ENCODE measurements at places on chromosomes 16 and 17.

- no peak for DNase-seq
Observed at GRCh38 chr16:58831386-58831785, 97.3 kb upstream of the GOT2 start.

DNA sequence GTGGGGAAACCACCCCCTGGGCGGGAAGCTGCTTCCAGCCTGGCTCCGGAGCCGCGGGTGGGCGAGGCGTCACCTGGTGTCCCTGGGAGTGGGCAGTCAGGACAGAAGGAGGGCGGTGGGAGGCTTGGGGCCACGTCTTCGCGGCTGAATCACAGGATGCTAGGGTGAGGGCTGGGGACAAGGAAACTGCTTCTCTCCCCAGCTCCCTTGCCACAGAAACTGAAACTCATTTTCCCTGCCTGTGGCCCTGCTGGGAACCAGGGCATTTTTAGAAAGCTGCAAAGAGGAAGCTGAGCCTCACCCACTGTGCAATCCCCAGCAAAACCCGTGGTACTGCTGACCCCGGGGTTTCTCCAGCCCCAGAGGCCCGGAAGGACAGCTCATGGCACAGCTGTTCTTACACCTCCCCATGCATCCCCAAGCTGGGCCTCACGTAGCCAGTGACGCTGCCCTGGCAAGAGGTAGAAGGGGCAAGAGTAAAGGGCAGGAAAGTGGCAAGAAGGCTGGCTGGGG, 8.2 kb downstream of the RHBDF2 start:
- DNase-seq: peak; percentile 33

- no peak for DNase-seq
Observed at GRCh38 chr16:1407753-1408152, 6.8 kb downstream of the UNKL start.

- DNase-seq: no peak
Observed at GRCh38 chr17:31415004-31415454, 23.6 kb downstream of the RAB11FIP4 start.

DNA sequence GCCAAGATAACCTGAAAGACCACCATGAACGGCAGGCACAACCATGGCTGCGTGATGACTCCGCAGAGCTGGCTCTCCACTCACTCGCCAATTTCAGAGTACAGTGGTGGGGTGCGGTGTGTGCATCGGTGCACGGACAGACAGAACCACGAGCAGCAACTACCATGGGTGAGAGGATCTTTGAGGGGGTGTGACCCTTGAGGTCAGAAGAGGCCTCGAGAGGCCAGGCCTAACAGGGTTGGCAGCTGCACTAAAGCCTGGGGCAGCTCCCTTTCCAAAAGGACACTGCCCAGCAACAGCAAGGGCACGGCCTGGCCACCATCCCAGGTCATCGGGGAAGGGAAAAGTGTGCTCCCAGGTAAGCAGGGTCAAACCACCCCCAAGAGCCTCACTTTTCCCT, 1.9 kb upstream of the ECI1 start:
- DNase-seq: no peak

DNA sequence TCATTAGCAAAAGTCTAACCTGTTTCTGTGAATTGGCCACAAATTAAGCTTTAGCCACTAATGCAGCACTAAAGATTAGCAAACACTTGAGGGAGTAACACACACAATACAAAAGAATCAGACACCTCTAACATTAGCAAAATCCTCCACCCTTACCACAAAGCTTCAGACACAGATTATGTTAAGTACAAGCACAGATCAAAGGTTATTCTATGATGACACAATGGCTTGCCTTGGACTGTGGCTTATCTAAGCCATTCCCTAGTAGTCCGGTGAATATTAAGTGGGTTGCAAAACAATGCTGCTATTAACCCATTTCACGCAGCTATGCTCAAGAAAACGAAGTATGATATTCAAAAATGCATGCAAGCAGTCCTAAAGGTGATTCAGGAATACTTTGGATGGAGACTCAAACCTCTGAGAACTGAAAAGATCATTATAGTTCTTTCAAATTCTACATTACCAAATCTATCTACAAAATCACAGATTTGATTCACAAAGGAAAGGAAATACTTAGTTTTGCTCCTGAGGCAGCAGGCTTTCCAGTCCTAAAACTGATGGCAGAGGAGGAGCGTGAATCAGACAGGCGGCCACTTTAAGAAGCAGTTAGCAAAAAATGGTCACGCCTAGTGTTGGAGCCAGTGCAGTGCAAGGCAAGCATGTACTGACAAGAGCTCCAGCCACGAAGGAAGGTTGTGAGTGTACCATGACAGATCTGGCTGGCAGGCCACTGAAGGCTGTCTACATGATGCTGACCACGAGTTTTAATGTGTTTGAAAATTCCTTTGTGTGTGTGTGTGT, 67.2 kb downstream of the PARN start:
- DNase-seq: no peak

DNA sequence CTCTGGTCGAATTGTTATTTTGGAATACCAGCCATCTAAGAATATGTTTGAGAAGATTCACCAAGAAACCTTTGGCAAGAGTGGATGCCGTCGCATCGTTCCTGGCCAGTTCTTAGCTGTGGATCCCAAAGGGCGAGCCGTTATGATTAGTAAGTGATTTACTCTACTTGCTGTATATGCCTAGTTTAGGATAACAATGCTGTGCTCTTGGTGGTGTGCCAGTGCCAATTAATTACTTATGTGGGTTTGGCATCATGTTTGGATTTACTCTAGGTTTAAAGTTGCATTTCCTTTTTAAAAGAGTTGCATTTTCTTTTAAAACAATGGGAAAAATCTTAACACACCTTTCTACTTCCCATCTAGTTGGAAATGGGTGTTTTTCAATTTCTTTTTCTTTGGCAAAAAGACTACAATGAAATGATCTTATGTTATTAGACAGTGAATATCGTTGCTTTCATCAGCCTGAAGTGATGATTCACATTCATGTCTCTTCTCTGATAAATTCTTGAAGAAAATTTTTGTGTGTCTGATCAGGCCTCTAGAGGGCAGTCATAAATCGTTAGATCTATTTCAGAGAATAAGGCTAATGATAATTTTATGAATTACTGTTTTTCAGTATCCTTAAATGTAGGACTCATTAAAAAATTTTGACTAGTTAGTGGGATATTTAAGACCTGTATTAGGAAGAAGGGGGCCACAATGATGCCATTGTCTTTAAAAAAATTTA, 5.6 kb downstream of the SF3B3 start:
- DNase-seq: peak; percentile 0

DNA sequence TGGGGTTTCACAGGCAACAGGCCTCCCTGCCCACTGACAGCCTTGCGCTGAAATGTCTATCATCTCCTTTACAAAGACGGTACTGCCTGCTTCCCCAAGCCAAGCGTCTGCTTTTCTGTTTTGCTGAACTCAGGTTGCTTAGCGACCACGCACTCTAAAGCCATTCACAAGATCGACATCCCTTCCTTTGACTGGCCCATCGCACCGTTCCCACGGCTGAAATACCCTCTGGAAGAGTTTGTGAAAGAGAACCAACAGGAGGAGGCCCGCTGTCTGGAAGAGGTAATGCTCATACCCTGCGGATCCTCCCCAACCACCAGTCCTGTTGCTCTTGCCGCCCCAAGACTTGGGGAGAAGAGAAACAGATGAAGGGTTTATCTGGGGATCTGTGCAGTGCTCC, 28.7 kb downstream of the TMEM186 start:
- no peak for DNase-seq

DNA sequence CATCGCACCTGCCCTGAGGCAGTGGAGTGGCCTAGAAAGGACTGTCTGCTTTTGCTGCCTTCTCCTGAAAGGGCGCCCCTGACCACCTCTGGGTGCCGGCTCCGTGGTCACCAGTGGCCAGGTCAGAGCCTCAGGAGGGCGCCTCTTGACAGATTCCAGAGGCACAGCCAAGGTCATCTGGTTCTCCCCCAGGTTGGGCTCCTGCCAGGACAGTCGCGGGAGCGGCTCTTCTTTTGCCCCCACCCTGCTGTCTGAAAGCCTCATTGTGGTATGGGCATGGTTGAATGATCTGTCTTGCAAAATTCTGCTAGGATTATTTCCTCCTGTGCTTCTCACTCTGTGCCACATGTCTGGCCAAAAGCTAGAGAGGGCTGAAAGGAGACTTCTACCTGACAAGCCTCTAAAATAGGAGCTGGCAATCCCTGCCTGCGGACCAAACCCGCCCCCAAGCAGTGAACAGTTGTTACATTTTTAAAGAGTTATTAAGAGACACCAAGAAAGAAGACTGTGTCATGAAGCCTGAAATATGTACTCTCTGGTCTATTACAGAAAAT, 82.8 kb downstream of the SNX29 start:
- no peak for DNase-seq

- no peak for DNase-seq
Observed at GRCh38 chr16:71467810-71468209, 5.8 kb upstream of the ZNF23 start.

- no peak for DNase-seq
Observed at GRCh38 chr16:51636920-51637769, 486.1 kb upstream of the SALL1 start.

GRCh38 chr16:66878067-66878466, 2.2 kb upstream of the PDP2 start:
- DNase-seq: no peak

DNA sequence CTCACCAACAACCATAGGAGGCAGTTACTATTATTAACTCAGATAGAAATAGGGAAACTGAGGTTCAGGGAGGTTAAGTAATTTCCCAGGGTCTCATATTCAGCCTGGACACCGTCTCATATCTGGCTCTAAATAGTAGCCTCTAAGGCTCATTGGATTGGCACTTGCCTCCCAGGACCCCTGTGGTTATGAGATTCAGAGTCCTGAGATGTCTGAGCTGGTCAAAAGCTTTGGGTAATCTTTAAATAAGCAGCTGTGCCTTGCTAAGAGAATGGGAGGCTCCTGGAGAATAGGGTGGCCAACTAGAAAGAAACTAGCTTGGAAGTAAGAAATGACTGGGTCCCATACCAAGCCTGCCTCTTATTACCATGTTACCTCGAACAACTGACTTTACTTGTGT, 50.3 kb upstream of the CRHR1 start:
- no peak for DNase-seq

- peak; percentile 63 for DNase-seq
Observed at GRCh38 chr17:67528751-67529436, 151.8 kb downstream of the PITPNC1 start.

- no peak for DNase-seq
Observed at GRCh38 chr16:60905811-60906210, 1130.4 kb downstream of the CDH8 start.

DNA sequence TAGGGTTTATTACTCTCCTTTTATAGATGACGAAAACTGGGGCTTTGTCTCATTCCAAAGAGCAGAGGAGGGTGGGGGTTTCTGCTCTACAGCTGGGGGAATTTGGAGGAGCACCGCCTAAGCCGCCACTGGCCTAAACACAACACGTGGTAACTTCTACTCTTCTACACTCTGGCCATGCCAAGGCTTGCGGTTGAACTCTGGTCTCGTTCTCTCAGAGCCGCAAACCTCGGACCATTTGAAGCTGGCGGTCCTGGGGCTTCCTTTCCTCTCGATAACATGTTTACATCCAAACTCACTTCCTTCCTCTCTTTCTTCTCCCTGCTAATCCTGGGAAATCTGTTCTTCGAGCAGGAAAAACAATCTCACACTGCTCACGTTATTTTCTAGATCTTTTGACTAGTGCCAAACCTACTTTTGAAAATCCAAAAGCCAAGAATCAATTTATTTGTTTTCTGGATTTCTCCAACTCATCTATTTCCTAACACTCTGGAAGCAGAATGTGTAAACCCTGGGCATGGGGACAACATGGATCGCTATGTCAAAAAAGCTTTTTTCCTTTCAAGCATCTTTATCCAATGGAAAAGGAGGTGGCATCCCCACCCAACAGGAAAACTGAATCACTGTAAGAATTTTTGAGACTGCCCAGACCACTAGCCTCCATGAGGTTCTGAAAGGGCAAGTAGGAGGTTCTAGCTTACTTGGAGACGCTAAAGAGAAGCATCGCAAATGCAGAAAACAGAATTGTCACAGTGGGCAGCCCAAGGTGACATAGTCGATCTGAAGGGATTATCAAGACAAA, 13.6 kb upstream of the EEF2K start:
- no peak for DNase-seq

DNA sequence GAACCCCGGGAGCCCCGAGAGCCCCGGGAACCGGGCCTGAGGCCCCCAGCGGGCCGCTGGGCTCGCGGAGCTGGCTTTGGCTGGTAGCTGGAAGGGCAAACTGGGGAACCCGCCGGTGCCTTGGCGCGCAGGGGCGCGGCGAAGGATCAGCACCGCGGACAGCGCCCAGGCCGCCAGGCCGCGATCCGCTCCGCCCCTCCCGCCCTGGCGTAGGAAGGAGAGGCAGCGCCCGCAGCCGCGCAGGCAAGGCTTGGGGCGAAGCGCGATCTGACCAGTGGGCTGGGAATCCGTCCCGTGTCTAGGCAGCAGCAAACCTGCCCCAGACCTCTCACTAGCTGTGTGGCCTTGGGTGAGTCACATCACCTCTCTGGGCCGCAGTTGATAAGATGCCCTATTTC, 331 bp upstream of the CCDC92B start:
- peak; percentile 13 for DNase-seq

GRCh38 chr16:35398180-35398579, 1938.8 kb downstream of the TP53TG3F start:
- no peak for DNase-seq

GRCh38 chr16:67805718-67806427, 487 bp downstream of the RANBP10 start:
- no peak for DNase-seq

GRCh38 chr16:17258848-17259713, 211.7 kb downstream of the XYLT1 start:
- DNase-seq: no peak

DNA sequence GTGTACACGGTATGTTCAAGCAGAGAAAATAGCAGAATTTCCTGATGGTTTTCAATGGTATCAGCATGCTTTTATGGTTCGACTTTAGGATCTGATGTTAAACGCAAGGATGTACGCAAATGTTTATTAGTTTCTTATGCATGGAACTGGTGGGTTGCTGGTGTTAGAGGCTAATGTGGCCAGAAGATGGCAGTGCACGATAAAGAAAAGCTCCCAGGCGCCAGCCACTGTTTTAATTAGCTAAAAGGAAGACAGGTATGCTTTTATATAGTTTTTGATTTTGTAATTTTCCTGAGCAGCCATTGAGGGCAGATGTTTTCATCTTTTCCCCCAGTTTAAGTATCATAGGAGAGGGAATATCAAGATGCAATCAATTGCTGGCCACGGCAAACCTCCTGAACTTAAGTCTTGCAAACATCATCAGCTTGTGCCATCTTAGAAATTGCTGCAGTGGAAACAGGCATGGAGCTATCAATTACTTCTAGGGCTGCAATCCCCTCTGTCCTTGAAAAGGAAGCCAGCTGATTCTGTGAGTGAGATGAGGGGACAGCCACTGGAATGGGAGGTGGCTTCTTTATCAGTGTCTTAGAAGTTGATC, 648.5 kb upstream of the RBFOX1 start:
- DNase-seq: peak; percentile 6

GRCh38 chr16:29696881-29697331, 17.9 kb downstream of the QPRT start:
- no peak for DNase-seq

DNA sequence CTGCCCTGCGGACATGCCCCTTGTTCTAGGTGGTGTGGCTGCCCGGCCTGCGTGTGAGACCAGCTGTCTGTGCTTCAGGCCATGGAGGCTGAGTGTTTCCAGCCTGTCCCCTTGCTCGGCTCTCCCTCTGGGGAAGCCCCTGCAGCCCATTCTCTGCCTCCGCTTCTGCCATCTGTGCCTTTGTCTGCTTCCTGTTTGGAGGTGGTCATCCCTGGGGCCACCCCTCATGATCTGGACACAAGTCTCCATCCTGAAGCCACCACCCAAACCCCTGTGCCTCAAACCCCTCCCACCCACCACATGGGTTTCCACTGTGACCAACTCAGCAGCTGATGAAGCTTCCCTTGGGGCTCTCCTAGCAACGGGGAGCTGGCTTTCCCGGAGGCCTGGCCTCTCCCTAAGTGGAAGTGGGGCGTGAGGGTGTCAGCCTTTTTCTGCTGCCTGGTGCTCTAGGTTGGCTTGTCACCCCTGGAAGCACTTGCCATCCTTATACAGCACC, 184.9 kb downstream of the SEC14L1 start:
- DNase-seq: no peak
